Activated CD4-positive, alpha-beta T cell treated with anti-CD3 and anti-CD28 coated beads, Interleukin-2, amount 10 ng/mL, durations not matched to agents 24 days and 14 days (primary cell): ENCODE measurements at places on chromosomes 1 and 21. TPM values are rescaled to one million over a fixed set of nuclear protein-coding genes. Genes with fewer than 3 reads are reported as not detected.

DNA sequence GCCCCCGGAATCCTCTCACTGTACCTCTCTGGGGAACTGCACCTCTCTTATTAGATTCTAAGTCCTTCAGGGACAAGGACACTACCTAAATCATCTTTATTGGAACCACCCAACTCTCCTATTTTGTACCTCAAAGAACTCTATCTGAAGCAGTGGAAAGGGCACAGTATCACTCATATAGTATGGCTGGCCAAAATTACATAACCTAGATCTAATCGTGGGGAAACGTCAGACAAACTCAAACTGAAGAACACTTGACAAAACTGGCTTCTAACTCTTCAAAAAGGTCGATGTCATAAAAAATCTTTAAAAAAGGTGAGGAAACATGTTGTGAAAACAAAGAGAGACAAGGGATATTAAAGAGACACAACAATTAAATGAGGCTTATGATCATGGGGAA is 210.0 kb downstream of the SLC45A1 start:
- DNase-seq, result no peak

GRCh38 chr1:23216771-23217420 is 406 bp downstream of the HTR1D start:
- DNase-seq, result peak; percentile 74

WNT9A gene
- not detected in 2 replicates for total RNA-seq

SLC1A7 gene
- not detected in 2 replicates for total RNA-seq

- no peak for DNase-seq
Measured at GRCh38 chr1:198019126-198019525, 102.0 kb downstream of the LHX9 start.

GRCh38 chr1:173005196-173005864 is 45.4 kb downstream of the TNFSF18 start:
- no peak for DNase-seq

DNA sequence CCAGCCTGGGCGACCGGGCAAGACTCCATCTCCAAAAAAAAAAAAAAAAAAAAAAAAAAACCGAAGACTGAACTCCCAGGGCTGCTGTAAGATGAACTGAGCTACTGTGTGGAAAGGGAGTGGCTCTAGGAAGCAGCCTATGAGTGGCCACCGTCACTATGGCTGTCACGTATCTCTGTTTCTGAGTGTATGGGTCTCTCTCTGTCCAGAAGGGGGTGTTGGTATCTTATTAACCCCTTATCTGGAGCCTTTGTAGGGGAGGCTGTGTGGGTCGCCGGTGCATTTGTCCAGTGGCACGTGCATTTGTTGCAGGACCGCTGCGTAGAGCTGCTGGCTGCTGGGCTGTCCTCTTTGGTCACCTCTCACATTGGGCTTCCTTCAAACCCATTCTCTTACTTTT is 326.6 kb downstream of the CAMTA1 start:
- no peak for DNase-seq

DNA sequence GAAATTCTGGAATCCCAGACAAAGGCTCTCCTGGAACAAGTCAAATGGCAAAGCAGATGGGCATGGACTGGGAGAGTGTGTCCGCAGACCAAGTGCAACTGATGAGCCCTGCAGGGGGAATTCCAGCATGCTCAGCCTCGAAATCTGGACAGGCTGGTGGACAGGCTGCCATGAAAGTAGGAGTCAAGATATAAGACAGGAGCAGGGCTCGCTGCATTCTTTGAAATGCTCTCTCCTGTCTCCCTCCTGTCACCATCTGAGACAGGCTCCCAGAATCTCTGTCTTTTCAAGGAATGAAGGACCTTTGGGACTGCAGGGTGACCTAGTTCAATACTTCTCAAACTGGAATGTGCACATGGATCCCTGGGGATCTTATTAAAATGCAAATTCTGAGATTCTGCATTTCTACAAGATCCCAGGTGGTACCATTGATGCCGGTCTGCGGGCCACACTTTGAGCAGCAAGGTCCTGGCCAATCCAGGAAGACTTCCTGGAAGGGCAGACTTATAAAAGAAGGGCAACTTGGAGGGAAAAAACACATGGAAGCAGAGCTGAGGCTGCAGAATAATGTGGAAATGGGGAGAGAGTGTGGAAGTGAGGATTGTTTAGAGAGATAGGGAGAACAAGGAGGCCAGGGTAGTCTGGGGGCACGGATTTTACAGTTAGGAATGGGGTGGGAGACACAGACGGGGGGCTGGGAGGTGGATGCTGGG is 29.8 kb downstream of the TNNT2 start:
- no peak for DNase-seq

DNA sequence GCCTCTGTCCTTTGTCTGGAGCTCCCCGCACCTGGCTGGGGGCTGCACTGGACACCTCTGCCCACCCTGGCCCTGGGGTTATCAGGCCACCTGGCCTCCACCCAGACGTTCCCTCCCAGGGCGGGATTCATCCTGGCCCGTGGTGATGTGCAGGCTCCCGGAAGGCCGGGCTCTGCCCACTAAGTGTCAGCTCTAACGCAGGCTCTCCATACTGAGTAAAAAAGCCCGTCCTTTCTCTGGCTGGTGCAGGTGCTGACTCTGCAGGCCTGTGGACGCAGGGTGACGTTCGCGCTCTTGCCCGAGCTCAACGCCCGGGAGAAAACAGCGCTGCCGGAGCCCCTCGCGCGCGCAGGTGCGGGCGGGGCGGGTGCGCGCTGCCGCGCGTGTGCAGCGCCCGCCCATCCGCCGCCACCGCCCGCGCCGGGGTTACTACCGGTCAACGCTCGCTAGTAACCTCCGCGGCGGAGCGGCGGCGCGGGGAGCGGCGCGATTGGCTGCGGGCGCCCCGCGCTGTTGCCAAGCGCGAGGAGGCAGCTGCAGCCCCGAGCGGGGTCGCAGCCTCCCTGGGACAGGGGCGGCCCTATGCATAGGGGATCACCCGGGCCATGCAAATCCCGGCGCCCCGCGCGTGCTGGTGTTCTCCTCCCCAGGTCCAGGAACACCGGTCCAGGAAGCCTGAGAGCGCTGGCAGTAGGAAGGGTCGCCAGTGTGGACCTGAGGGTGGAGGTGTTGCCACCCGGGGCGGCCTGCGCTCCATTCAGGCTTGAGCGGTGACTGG is 15.7 kb downstream of the ABCG1 start:
- peak; percentile 95 for DNase-seq

- no peak for DNase-seq
Measured at GRCh38 chr1:155326020-155326526, 5.4 kb downstream of the RUSC1 start.

VPS13D gene
- total RNA-seq, result 26.9 and 30.8 TPM in 2 replicates

CRNN gene
- not detected in 2 replicates for total RNA-seq

RIPPLY3 gene
- 0.26 TPM in 1 of 2 replicates, not detected in the other for total RNA-seq

MSH4 gene
- 0.33 and 0.42 TPM in 2 replicates for total RNA-seq

PLCH2 gene
- total RNA-seq, result 2.2 and 2.8 TPM in 2 replicates

DNA sequence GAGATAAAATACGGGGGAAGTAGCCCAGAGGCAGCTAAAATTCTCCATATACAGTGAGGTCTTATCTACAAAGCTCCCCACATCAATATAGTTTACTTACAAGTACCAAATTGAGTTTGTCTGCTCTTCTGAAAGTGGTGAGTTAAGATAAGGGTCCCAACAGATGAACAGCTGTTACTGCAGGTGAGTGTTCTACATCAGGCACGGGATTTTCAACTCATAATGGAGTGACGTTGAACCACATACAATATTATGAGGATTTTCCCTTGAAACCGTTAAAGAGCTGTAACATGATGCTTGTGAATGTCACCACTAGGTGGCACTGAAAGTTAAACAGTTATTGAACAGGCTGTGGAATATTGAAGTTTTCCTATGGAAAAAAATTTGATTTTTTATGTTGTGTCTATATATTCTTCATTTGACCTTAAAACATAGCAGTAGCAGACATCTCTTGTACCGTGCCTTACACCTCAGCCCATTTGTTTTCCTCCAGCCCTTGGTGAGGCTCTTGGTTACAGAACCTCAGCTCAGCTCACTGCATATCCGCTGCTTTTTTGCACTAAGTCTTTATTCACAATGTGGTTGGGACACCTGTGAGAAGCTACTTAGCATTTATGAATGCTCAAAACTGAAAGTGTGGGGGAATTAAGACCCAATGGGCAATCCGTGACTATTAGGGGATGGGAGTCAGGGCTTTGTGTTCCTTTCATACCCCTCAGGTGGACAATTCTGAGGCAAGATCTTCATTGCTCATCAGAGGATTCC is 23.2 kb downstream of the CD1D start:
- DNase-seq, result peak; percentile 72
